ENCODE measurements at places on chromosomes 4 and X.

DNA sequence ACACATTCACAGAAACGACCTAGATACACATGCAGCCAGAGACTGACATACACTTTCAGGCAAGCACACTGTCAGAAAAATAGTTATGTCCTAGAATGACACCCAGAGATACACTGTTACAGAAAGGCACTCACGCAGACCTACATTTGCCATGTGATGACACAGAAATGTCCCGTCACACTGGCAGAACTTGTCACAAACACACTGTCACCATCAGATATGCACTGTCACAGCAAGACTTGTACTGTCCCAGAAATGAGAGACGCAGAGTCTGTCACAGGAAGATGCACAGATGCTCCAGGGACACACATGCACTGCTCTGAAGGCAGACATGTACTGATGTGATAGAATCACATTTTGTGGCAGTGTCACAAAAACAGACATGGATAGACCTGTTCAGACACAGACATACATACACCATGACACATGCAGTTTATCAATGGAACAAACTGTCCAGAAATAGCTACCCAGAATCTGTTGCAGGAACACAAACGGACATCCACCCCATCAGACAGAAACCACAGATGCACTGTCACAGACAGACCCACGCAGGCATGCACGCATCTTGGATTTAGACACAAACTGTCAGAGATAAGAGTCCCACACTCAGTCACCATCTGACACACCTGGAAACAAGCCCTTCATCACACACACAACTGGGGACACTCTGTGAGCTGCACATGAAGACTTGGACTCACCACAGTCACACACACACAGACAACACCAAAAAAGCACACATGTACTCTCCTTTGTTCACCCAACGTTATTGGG, 1.3 kb upstream of the PIM2 start:
- DNase-seq: no peak

DNA sequence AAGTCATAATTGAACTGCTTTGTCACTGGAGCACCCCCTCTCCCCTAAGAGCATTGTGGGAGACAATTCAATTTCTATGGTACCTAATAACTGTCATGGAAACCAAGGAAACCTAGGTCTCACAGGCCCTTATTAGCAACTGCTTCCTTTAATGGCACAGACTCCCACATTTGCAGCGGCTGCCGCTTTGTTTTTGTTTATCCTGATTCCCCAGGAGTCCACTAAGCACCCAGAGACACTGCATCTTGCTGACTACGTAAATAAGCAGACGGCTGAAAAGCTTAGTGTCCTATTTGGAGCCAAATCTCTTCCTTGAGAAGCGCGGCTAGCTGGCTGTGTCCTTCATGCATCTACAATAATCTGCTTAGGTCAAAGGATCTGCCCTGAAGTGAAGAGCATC, 494.4 kb downstream of the TMA16 start:
- no peak for DNase-seq

DNA sequence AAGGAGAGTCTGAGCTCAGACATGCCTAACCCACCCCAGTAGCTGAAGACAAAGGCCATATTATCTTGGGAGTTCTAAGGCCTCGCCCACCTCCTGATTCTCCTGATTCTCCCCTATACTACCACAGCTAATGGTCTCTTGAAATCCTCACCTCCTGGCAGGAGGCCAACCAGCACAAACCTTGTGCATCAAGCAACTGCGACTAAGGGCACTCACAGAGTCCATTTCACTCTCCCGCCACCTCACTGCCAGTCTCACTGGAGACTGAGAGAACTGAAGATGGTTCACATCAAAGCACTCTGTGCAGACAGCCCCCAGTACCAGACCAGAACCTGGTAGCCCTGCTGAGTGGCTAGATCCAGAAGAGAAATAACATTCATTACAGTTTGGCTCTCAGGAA, 102.1 kb upstream of the KLF8 start:
- no peak for DNase-seq

GRCh38 chr4:168496834-168497233, at the start of gene PALLD:
Gene PALLD (plus strand): TSS chr4:168497052.
- no peak for DNase-seq

DNA sequence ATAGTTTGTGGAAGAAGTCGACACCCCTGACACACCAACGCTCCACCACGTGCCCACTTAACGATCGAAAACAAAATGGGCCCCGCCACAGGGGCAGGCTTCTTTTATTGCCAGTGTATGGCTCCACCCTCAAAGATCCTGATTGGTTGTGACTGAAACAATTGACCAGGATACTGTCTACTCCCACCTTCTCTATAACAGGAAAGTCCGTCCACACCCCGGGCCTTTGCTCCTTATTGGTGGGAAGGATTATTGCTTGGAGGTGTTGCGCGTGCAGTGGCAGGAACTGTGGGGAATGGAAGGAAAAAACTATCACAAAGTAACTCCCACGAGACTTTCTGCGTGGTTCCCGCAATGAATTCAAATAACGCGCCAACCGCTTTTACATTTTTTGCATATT, at the start of gene USP26:
TSS of gene USP26 (minus strand) at position 79 of the 400 bp plus-strand sequence. CDS start 68,889 bp downstream, outside the sequence.
- DNase-seq: no peak

- no peak for DNase-seq
Observed at GRCh38 chr4:3252480-3252828, 3.5 kb downstream of the MSANTD1 start.

GRCh38 chr4:173301518-173302201, 32.5 kb downstream of the HMGB2 start:
- no peak for DNase-seq

- DNase-seq: no peak
Observed at GRCh38 chrX:10828640-10829039, 208.3 kb upstream of the MID1 start.

Data from stimulated activated naive B cell treated with anti-CD40 and anti-IgM and Interleukin-4, amounts not matched to agents 10 μg/mL and 1 μg/mL and 100 μg/mL, for 72 hours (primary cell).